ENCODE measurements at places on chromosomes 3 and 15.

- DNase-seq, result no peak
Observed at GRCh38 chr15:63811942-63812550, 21.7 kb downstream of the HERC1 start.

DNA sequence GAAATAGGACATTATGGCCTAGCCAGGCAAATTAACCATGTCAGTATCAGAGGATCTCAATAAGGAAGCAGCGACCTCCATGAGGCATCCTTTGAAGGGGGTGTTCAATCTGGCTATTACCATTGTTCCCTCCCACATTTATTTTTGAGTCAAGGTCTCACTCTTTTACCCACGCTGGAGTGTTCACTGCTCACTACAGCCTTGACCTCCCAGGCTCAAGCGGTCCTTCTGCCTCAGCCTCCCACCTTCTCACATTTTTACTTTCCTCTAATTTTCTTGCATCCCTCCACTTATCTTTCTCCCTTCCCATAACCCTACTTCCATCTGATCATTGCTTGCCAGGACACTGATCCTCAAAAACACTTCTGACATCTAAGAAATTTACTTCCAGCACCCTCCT, 654.0 kb upstream of the NR2F2 start:
- DNase-seq, result no peak

- no peak for DNase-seq
Observed at GRCh38 chr3:52099001-52099401, 42.6 kb upstream of the DUSP7 start.

GRCh38 chr15:65414841-65415621, 7.7 kb downstream of the IGDCC4 start:
- peak; percentile 74 for DNase-seq

DNA sequence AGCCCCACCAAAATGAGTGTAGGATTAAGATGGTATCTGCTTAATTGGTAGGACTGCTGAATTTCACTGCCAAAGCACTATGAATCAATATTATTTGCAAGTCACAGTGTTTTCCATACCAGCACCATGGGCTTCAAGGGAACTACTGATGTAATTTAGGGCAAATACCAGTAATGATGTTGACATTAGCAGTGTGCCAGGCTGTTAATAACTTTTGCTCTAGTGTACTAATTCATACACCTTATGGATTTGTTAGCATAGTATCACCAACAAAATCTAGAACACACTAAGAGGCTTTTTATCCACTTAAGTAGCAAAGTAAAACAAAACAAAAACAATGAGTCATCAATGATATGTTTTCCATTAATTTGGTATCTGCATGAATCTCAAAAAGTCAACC, 888.2 kb downstream of the CADM2 start:
- peak; percentile 12 for DNase-seq

DNA sequence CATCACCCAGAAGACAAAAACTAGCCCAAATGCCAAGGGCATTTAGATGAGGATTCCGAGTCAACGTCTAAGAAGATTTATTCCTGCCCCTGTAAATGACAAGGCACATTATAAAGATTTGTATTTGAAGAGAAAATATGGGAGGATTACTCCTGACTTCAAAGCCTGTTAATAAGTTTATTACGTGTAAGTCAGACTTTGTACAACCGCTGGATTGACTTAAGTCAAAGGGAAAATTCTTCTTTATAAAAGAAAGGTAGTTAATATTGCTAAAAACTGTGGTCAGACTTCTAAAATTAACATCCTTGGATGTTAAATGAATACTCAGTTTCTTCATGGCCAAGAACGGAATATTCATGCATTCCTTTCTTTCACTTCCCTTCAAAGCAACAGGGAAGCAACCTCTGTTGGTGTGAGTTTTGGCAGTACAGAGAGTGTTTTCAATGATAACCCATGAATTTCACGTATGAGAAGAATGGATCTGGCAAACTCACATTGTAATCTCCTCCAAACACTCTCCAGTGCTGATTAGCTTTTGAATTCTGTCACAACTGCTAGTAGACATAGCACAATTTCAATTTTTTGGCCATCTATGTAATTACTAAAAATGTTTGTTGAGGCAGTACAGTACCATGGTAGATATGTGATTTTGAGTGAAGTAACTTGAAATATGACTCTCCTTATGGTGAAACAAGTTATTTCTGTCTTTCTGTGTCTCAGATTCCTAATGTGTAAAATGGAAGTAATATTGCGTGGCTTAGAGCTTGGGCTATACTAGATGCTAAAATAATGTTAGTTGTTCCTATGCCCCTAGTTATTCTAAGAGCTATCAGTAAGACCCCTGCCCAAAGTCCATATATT, 62.0 kb downstream of the PLD1 start:
- DNase-seq, result no peak

DNA sequence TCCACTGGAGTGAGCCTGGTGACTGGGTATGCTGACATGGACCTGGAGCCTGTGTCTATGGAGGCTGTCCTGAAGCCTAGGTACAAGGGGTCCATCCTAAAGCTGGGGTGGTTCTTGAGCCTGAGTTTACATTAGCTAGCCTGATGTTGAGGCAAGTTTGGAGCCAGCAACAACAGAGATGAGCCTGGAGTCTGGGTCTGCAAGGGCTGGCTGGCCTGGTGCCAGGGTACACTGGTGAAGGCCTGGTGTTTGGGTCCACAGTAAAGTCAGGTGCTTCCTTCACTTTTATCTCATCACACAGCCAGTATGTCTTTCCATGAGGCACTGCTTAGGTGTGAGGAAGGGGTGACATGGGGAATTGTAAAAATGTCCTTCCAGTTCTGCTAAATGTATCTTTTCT, 49.5 kb downstream of the TP63 start:
- DNase-seq, result no peak

DNA sequence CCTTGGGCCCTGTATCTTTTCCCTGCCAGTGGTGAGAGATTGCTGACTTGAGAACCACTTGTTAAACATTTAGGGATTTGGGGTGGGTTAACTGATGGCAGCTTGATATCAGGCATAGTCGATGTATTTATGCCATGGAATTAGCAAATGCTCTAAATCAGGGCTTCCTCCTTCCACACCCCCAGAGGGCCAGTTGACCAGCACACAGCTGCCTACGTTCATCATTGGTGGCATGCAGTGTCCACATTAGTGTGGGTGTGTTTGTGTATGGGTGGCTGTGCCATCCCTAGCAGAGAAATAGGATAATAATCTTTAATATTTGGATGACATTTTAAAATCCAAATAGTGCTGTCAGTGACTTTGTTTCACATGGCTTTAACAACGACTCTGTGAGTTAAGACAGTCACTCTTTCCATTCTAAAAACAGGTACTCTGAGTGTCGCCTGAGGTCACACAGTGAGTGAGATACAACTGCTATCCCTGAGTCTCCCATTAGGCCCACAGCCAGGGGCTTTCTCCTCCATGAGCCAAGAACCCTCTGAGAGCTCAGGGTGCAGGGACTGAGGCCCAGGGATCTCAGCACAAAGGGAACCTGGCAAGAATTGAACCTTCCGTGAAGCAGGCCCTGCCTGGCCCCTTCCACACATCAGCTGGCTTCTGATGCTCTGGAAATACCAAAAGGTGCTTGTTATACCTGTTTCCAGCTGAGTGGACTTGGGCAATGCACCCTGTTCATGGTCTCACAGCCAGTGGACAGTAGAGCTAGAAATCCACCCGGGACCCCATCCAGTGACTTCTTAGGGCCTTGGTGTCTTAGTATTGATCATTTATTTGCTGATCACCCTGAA, 4.3 kb upstream of the LTF start:
- no peak for DNase-seq

GRCh38 chr3:27503526-27503925, 19.3 kb upstream of the SLC4A7 start:
- no peak for DNase-seq

DNA sequence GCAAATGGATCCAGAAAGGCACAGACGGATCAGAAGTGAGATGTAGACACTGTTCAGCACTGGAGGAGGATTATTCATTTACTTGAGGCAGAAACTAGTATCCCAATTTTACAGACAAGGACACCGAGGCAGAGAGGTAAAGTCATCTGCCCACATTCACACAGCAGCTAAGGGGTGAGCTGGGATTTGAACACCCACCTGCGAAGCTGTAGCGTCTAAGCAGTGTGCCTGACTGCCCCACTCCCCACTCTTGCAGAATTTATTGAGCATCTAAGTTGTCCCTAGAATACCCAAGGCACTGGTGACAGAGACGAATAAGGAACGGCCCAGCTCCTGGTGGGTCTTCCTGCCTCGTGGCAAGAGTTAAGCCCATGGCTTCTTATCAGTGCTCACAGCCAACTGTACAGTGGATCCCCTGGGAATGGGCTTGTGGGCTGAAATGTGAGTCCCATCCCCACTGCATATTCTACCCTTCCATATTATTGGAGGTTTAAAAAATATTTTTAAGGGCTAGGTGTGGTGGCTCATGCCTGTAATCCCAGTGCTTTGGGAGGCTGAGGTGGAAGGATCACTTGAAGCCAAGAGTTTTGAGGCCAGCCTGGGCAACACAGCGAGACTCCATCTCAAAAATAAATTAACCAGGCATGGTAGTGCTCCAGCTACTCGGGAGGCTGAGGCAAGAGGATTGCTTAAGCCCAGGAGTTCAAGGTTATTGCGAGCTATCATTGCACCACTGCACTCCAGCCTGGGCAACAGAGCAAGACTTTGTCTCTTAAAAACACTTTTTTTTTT, 77.6 kb downstream of the IQSEC1 start:
- DNase-seq, result no peak

DNA sequence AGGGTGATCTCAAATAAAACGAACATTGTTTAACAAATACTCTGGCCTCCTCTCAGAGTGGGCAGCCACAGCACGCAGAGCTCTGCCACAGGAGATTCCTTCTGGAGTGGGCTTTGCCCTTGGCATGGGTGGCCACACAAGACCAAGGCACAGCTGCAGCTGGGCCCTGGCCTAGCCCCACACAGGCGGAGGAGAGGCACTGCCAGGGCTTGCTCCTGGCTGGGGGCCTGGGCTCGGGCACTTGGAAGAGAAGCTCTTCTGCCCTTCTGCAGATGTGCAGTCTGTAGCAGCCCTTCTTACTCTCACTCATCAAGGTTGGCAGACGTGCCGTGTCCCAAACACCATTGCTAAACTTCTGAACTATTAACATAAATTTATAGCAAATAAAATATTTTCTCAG, 67.2 kb downstream of the CRTC3 start:
- no peak for DNase-seq

GRCh38 chr15:74201710-74202420, 722 bp downstream of the STRA6 start:
- DNase-seq, result no peak

GRCh38 chr3:127815001-127815400, 7.3 kb downstream of the MGLL start:
- no peak for DNase-seq

GRCh38 chr3:42097566-42097946, 6.4 kb downstream of the TRAK1 start:
- DNase-seq, result no peak

DNA sequence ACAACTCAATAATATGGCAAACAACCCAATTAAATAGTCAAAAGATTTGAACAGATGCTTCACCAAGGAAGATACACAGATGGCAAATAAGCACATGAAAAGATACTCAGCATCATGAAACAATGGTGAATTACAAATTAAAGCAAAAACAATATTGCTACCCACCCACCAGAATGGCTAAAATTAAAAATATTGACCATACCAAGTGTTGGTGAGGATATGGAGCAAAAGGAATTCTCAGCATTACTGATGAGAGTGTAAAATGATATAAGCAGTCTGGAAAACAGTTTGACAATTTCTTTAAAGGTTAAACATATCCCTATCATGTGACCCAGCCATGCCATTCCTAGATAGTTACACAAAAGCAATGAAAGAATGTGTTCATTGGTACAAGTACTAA, 5.7 kb upstream of the PXYLP1 start:
- DNase-seq, result no peak

GRCh38 chr3:107068980-107069379, 308.3 kb upstream of the CCDC54 start:
- no peak for DNase-seq

DNA sequence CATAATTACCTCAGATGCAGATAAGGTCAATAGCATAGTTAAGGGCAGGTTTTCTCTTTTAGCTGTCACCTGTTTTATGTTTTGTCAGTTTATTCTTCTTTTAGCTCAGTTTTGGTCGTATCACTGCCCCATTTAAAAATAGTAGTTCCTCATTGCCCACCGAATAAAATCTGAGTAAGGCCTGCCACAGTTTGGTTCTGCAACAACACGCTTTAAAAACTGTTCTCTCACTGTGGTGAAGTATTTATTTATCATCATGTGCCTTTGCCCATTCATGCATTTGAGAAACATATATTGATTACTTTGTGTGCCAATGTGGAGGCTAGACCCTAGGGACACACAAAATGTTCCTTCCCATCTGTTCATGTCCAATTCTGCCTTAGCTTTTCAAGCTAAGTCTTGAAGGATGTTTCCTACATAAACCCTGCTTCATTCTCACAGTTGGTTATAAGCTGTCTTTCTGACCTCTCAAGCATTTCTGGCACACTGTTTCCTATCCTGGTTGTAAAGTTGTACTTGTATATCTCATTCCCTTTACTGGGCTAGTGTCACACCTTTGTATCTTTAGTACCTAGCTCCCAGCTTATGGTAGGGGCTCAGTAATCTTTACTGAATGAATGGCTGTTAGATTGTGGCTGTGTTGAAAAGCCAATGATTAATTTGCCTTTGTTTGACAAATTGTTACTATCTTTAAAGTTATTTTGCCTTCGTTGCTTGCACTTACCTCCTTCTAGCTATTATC, 23.9 kb downstream of the AKAP13 start:
- no peak for DNase-seq

- DNase-seq, result no peak
Observed at GRCh38 chr3:103388214-103388613, 953.4 kb downstream of the ZPLD1 start.

- DNase-seq, result no peak
Observed at GRCh38 chr3:127801731-127802313, 20.5 kb downstream of the MGLL start.

DNA sequence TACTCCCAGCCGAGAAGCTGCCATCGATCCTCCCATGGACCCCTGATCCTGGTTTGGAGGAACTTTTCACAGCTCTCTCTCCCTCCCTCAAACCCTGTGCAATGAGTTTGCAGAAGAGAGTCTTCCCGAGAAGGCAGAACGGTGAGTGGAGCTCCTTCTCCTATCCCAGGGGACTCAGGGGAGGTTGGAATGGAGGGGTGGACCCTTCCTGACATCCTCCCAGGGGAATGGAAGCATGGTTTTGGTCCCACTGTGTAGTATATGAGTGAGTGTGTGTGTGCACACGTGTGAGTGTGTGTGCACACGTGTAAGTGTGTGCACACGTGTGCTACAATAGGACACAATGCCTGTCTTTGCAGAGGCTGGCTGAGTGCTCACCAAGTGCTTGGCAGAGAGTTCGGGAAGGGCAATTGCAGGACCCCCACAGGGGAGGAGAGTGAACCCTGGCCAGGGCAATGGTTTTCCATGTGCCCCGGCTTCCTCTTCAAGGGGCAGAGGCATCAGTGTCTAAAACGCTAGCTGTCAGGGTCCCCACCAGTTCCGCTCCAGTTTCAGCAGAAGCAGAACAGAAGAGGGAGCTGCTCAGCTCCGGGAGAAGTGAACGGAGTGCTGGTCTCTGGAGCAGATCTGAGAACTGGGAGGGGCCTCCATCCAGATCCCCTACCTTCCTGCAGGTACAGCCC, 13.8 kb upstream of the IL16 start:
- DNase-seq, result no peak

- DNase-seq, result no peak
Observed at GRCh38 chr3:128973988-128974564, 19.8 kb downstream of the CFAP92 start.
